Hypothalamus (tissue), 51 donors: ENCODE measurements at places on chromosomes 5 and 9.

DNA sequence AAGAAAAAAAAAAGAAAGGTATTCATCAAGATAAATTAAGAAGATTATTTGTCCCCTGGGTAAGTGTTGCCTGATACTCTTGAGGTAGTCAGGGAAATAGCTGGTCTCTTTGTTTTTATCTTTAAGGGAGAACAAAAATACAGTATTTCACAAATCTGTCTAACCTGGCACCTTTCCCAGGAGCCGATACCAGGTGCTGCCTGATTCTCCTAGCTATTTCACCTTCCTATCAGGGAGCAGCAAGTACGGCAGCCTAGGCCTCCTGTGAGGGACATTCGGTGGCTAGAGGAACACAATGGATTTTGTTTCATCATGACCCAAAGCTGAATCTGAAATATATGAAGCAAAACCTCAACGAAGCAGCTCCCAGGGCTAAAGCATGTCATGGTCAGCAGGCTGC lies 86.0 kb downstream of the TARS1 start:
- no peak for DNase-seq

- DNase-seq, result no peak
Measured at GRCh38 chr5:157468293-157468965, 8.4 kb downstream of the NIPAL4 start.

DNA sequence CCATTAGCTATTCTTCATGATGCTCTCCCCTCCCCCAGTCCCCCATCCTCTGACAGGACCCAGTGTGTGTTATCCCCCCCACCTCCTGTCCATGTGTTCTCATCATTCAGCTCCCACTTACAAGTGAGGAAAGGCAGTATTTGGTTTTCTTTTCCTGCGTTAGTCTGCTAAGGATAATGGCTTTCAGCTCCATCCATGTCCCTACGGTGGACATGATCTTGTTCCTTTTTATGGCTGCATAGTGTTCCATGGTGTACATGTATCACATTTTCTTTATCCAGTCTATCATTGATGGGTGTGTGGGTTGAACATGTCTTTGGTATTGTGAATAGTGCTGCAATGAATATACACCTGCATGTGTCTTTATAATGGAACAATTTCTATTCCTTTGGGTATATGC lies 101.3 kb upstream of the ICE1 start:
- no peak for DNase-seq

DNA sequence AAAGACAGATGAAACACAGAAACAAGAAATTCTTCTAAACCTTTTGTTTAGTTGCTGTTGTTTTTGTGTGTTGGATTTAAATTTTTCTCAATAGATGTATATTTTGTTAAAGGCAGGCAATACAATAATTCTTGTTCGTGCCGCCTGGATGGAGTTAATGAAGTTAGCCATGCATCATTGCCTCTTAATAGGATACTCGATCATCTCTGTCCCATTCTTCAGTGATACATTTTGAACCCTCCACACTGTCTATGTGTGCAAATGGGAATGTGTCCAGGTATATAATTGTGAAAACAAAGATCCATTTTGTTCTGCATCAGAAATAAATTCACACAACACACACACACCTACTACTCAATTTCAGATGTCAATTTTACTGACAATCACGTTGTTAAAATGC lies 186.6 kb upstream of the ADAMTS16 start:
- no peak for DNase-seq

DNA sequence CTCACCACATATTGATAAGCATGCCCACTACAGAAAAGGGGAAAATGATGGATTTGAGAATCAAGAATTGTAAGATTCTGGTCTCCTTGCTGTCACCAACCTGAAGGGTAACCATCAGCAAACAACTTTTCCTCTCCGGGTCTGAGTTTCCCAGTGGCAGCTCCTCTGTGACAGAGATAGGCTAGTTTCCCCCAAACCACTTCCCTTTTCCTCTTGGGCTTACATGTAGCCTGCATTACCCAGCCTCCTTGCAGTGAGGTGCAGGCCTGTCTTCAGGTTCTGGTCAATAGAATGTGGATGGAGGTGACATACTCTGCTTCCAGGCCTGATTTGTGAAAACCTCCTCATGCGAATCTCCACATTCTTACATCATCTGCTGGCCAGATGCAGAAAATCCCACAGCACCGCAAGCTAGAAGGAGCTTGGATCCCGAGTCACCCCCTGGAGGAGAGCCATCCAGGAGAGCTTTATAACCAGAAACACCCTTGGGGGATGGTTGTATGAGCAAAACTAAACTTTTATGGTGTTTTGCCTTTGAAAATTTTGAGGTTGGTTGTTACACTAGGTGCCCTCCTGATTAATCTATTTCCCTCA lies 206.1 kb downstream of the RGS3 start:
- no peak for DNase-seq

GRCh38 chr9:94538908-94539307 lies 16.0 kb upstream of the PCAT7 start:
- no peak for DNase-seq

GRCh38 chr5:136193322-136193935 lies 467 bp upstream of the SMIM32 start:
- DNase-seq, result no peak

GRCh38 chr5:75545131-75545530 lies 33.4 kb downstream of the POLK start:
- no peak for DNase-seq

- peak; percentile 36 for DNase-seq
Measured at GRCh38 chr5:160199410-160199911, 29.8 kb upstream of the FABP6 start.

DNA sequence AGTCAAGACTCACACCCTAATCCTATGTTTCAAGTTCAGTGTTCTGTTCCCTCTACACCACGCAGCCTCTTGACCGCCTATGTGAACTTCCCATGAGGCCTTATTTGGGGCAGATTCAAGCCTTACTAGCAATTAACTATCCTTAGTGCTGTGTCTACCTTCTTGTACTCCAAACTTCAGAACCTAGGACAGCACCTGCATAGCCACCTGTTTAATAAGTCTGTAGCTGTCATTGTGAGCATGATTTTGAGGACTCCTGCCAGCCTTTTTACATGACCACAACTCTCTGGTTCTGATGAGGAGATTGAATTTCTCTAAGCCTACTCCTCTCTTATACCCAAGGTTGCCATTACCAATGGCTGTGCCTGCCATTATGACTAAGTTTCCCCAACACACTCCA lies 50.8 kb upstream of the PCSK1 start:
- DNase-seq, result no peak

- DNase-seq, result no peak
Measured at GRCh38 chr5:73968246-73968645, 342.2 kb downstream of the ARHGEF28 start.

GRCh38 chr5:18394443-18394804 lies 760.2 kb downstream of the TAF11L14 start:
- DNase-seq, result no peak

- DNase-seq, result no peak
Measured at GRCh38 chr9:92737216-92737606, 27.4 kb downstream of the BICD2 start.

- no peak for DNase-seq
Measured at GRCh38 chr9:20280330-20280729, 342.0 kb downstream of the MLLT3 start.

GRCh38 chr9:100555471-100555870 lies 22.4 kb upstream of the CAVIN4 start:
- no peak for DNase-seq

- DNase-seq, result no peak
Measured at GRCh38 chr5:82601077-82601476, 322.9 kb upstream of the RPS23 start.
